ENCODE measurements at places on chromosomes 1 and 21. TPM values are rescaled to one million over a fixed set of nuclear protein-coding genes. Genes with fewer than 3 reads are reported as not detected.

ST6GALNAC3 gene
- 10.5 TPM for total RNA-seq

RPAP2 gene
- 31.3 TPM for total RNA-seq

CELA3B gene
- total RNA-seq, result 1.0 TPM

ATP1A4 gene
- total RNA-seq, result not detected

TDRD10 gene
- total RNA-seq, result 16.5 TPM

PSRC1 gene
- total RNA-seq, result 4.2 TPM

MCOLN2 gene
- total RNA-seq, result 3.9 TPM

SEMA4A gene
- total RNA-seq, result 8.9 TPM

- no peaks in the 10 kb centered on the region for H3K27me3 ChIP-seq
- no peak for DNase-seq
- peaks cover 3% of the 10 kb centered on the region for H3K4me1 ChIP-seq
- no peak overlapping the region for H3K4me3 ChIP-seq
- H3K27ac ChIP-seq, result no peak overlapping the region
These were observed 8.0 kb downstream of the C1orf35 start for GRCh38 chr1:228095161-228095560.

GRCh38 chr1:156096640-156097391 lies 14.6 kb upstream of the MEX3A start:
- peak; percentile 97 for DNase-seq
- H3K27me3 ChIP-seq, result no peaks in the 10 kb centered on the region
- no peaks in the 10 kb centered on the region for H3K4me1 ChIP-seq
- H3K4me3 ChIP-seq, result no peak overlapping the region
- peak overlapping the region; percentile 72 for H3K27ac ChIP-seq

- no peaks in the 10 kb centered on the region for H3K36me3 ChIP-seq
- DNase-seq, result no peak
- H3K27ac ChIP-seq, result peak overlapping the region; percentile 54
- no peaks in the 10 kb centered on the region for H3K27me3 ChIP-seq
- H3K4me1 ChIP-seq, result no peaks in the 10 kb centered on the region
These were observed 338 bp downstream of the ACAP3 start for GRCh38 chr1:1307261-1307922.

DNA sequence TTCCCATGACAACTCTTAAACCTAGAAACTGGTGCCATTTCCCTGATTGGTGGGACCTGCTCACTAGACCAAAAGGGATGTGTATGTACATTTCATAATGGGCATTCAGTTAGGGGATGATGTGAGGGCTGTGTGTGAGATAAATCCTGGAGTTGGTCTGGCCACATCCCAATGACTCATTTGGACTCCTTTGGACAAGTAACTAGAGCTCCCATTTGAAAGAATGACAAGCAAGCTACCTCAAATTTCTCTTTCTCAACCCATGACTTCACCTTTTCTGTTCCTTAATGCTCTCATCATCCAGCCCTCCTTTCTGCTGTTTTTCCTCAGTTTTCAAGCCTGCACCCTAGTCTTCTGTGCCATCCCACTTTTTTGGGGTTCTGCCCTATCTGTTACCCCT lies 27.9 kb downstream of the EBNA1BP2 start:
- DNase-seq, result no peak
- H3K27ac ChIP-seq, result no peak overlapping the region
- no peaks in the 10 kb centered on the region for H3K4me1 ChIP-seq
- no peaks in the 10 kb centered on the region for H3K27me3 ChIP-seq

- no peak overlapping the region for H3K27ac ChIP-seq
- H3K27me3 ChIP-seq, result no peaks in the 10 kb centered on the region
- no peaks in the 10 kb centered on the region for H3K4me1 ChIP-seq
- H3K4me3 ChIP-seq, result no peak overlapping the region
- H3K36me3 ChIP-seq, result no peaks in the 10 kb centered on the region
- DNase-seq, result no peak
These were observed 176.2 kb downstream of the RHOU start for GRCh38 chr1:228911225-228912210.

DNA sequence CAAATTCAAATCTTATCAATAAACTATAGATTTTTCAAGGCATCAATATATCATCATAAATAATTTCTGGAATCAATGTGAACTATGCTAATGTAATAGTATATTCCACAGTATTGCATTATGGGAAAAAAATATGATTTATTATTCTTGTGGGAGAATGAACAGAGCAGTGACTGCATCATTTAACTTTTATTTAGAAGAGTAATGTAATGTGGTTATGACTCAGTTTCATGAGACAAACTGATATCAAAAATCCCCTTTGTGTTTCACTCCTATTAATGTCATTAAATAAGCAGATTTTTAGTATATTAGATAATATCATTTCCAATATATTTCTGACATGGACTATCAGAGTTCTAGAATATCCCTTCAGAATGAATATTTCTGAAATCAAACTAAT lies 187.6 kb downstream of the LRRC40 start:
- no peaks in the 10 kb centered on the region for H3K4me1 ChIP-seq
- H3K4me3 ChIP-seq, result no peak overlapping the region
- no peaks in the 10 kb centered on the region for H3K27me3 ChIP-seq
- DNase-seq, result no peak

GRCh38 chr1:25971066-25971810 lies 26.6 kb downstream of the PAFAH2 start:
- H3K4me1 ChIP-seq, result no peaks in the 10 kb centered on the region
- H3K36me3 ChIP-seq, result peaks cover 2% of the 10 kb centered on the region
- no peak overlapping the region for H3K27ac ChIP-seq
- DNase-seq, result no peak
- no peak overlapping the region for H3K4me3 ChIP-seq

GRCh38 chr1:76023669-76024435 lies 50.7 kb upstream of the ST6GALNAC3 start:
- no peak for DNase-seq
- no peaks in the 10 kb centered on the region for H3K27me3 ChIP-seq
- no peaks in the 10 kb centered on the region for H3K36me3 ChIP-seq

GRCh38 chr1:215417122-215417521 lies 150.0 kb upstream of the KCTD3 start:
- no peaks in the 10 kb centered on the region for H3K36me3 ChIP-seq
- no peak overlapping the region for H3K4me3 ChIP-seq
- no peak overlapping the region for H3K27ac ChIP-seq
- no peak for DNase-seq

- no peak for DNase-seq
- H3K4me3 ChIP-seq, result no peak overlapping the region
- H3K36me3 ChIP-seq, result no peaks in the 10 kb centered on the region
- H3K27ac ChIP-seq, result no peak overlapping the region
- H3K4me1 ChIP-seq, result no peaks in the 10 kb centered on the region
These were observed 470 bp downstream of the TNR start for GRCh38 chr1:175742790-175743459.

- H3K4me1 ChIP-seq, result no peaks in the 10 kb centered on the region
- H3K27ac ChIP-seq, result no peak overlapping the region
- no peaks in the 10 kb centered on the region for H3K27me3 ChIP-seq
- H3K4me3 ChIP-seq, result no peak overlapping the region
- no peak for DNase-seq
These were observed 14.3 kb upstream of the LSM10 start for GRCh38 chr1:36411674-36412648.

DNA sequence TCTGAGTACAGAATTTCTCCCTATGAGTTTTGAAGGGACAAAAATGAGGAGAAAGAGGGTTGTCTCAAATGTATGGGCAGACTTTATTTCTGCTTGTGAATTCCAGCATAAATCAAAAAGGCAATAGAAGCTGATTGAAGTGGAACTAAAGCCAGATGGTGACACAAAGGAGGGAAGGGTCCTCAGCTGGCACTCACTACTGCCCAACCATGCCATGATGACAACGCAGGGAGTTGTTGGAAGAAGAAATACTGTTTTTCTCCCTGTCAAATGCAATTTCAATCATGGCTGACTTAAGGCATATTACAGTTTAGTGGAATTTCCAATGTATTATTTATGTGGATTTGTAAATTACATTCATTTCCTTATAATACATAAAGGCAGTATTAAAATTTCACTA lies 805.8 kb downstream of the ADGRL2 start:
- no peaks in the 10 kb centered on the region for H3K36me3 ChIP-seq
- H3K27me3 ChIP-seq, result no peaks in the 10 kb centered on the region
- no peak overlapping the region for H3K4me3 ChIP-seq
- no peak for DNase-seq
- H3K27ac ChIP-seq, result no peak overlapping the region

Data from aorta (tissue), 5 donors.